ENCODE measurements at places on chromosomes 7 and 10.

GRCh38 chr7:71343892-71344291 lies 211.9 kb downstream of the GALNT17 start:
- no peak for DNase-seq

DNA sequence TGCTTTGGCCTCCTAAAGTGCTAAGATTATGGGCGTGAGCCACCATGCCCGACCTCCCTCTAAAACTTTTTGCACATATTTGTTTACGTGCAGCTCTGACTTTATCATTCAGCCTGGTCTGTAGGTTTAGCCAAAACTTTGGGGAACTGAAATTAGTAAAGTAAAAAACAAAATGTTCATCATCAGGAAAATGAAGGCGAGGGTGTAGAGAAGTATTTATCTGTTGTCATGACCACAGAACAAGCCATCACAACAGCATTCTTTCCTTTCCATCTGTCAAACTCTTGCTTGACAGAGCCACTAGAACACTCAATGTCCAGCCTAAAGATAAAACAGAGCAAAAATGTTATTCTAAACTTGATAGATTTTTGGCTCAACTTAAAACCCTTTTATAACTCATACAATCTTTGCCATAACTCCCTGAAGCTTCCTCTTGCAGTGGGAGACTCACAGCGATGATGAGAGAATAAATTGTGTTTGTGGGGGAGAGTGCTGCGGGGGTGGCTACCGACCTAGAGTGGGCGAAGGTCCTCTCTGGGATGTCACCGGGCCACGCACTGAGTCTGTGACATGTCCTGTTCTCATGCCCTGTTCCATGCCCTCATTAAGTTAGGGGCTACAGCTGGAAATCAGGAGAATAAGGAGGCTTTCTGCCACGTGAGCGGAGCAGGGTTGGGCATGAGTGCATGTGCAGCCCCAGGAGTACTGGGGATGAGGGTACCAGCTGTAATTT lies 58.6 kb upstream of the MKRN1 start:
- DNase-seq, result no peak

DNA sequence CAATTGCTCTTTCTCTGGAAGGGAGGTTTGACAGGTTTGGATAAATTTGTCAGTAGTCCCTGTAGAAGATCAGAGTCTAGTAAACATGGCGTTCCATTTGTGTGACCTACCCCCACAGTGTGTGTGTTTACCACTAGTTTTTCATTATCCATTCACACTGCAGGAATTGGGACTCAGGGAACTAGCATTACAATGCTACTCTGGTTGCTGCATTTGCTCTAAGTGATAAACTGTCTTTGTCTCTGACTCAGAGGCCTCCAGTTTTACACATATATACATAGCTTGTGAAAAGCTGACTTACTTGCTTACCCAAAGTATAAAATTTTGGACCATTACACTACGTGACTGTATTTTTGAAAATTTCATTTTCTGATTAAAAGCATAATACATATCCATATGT lies 1604.0 kb downstream of the REEP3 start:
- no peak for DNase-seq

- no peak for DNase-seq
These were observed 30.8 kb upstream of the EIF4H start for GRCh38 chr7:74143383-74143782.

GRCh38 chr10:100344241-100344788 lies 2.7 kb upstream of the SCD start:
- no peak for DNase-seq

DNA sequence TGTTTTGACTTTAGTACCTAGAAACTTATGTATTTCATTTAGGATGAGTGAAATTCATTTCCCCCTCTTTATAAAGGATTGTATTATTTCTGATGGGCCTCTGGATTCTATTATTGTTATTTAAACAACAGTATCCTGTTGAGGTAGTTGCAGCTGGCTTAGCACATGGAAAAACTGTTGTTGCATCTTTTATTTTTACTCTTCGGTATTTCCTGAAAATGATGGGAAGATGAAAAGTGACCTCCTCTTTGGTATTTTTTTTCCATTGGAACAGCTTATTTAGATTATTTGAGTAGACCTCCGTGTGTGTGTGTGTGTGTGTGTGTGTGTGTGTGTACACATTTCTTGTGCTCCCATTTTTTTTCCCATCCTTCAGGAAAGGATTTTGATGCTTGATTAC lies 129.8 kb downstream of the PRKG1 start:
- no peak for DNase-seq

GRCh38 chr7:99949645-99950228 lies 20.3 kb upstream of the GJC3 start:
- peak; percentile 44 for DNase-seq

GRCh38 chr7:44375236-44375699 lies 49.9 kb upstream of the CAMK2B start:
- DNase-seq, result no peak

- peak; percentile 92 for DNase-seq
These were observed at the start of gene HOXA11 for GRCh38 chr7:27185013-27185853. TSS of gene HOXA11 (minus strand) at chr7:27185232. CDS start at chr7:27185144, 88 bp downstream.

- DNase-seq, result peak; percentile 85
These were observed 7.1 kb upstream of the BTBD16 start for GRCh38 chr10:122263971-122264370.

DNA sequence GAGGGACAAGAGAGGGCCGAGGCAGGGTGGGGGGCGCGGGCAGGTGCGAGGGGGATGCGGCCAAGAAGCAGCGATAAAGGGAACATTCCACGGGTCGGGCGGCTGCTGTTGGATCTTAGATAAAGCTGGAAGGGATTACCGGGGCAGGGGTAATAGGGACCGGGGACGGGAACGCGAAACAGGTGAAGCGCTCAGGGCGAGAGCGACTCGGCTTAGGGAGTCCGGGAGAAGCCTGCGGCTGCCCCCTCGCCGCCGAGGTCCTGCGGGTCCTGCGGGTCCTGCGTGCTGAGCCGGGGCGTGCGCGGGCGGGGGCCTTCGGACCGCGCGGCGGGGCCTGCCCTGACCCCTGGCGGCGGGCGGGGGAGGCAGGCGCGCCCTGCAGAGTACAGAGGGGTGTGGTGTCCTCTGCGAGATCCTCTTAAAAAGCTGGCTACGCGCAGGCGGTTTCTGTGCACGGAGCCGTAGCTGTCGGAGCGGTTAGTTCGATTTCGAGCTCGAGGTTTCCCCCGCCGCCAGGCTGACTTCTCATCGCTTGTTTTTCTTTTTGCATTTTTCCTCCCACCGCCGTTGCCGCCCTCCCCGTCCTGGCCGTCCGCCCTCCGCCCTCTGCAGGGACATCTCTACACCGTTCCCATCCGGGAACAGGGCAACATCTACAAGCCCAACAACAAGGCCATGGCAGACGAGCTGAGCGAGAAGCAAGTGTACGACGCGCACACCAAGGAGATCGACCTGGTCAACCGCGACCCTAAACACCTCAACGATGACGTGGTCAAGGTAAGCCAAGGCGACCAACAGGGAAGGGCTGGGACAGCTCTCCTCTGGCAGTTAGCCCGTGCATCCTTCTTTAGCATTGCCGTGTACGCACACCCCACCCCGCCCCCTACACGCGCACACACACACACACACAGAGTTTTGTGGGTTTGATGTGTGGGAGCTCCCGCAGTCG lies 1.4 kb downstream of the CAV1 start:
- DNase-seq, result peak; percentile 96

DNA sequence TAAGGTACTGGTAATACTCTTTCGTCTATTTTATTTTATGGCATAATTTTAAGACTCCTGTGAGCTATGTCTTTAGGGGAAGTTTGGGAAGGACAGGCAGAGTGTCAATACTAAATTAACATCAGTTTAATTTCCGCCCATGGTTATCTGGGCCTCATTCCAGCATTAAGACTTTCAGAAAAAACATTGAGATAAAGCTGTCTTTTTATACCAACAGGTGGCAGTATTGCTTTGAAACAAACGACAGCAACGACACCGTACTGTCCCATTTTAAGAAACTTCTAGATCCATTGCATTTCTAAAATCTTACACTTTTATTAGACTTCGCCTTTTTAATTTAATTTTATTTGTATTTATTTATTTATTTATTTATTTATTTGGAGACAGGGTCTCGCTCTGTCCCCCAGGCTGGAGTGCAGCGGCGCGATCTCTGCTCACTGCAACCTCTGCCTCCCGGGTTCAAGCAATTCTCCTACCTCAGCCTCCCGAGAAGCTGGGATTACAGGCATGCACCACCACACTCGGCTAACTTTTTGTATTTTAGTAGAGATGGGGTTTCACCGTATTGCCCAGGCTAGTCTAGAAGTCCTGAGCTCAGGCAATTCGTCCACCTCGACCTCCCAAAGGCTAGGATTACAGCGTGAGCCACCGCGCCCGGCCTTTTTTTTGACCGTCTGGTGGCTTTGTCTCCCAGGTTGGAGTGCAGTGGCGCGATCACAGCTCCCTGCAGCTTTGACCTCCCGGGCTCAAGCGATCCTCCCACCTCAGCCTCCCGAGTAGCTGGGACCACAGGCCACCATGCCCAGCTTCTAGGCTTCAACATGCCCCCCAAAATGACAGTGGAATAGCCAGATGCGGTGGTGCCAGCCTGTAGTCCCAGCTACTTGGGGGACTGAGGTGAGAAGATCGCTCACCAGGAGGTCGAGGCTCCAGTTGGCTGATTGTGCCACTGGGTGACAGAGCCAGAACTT lies 78.7 kb upstream of the C1GALT1 start:
- DNase-seq, result peak; percentile 78

GRCh38 chr7:76129366-76129765 lies 72.3 kb upstream of the SRRM3 start:
- peak; percentile 55 for DNase-seq

DNA sequence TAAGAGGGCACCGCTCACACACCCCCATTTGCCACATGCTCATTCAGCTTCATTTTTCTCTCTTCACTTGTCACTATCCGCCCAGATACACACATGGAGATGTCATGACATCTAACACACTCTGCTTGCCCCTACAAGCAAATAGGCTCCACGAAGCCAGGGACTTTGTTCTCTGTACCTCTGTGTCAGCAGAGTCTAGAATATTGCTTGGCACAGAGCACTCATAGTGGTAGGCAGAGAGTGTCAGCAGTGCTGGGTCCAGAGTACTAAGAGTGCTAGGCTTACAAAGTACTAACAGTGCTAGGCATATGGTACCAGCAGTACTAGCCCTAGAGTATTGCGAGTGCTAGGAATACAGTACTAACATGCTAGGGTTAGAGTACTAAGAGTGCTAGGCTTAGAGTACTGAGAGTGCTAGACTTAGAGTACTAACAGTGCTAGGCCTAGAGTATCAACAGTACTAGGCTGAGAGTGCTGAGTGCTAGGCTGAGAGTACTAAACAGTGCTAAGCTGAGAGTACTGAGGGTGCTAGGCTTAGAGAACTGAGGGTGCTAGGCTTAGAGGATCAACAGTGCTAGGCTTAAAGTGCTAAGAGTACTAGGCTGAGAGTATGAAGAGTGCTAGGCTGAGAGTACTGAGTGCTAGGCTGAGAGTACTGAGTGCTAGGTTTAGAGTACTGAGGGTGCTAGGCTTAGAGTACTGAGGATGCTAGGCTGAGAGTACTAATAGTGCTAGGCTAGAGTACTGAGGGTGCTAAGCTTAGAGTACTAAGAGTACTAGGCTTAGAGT lies 166.1 kb downstream of the PRKAG2 start:
- no peak for DNase-seq

DNA sequence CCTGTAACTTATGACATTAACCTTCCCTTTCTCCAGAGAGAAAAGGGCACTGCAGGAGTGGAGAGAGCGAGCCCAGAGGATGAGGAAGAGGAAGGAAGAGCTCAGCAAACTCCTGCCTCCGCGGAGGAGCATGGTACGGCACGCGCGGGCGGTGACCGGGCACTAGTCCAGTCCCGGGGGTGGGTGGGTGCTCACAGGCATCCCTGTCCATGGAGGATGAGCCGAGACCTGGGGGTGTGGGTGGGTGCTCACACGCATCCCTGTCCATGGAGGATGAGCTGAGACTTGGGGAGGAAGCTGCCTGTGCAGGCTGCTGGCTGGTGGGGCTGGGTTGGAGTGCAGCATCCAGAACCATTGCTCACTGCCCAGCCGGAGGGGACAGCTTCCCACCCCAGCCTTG lies 23.8 kb downstream of the LRRC27 start:
- no peak for DNase-seq

DNA sequence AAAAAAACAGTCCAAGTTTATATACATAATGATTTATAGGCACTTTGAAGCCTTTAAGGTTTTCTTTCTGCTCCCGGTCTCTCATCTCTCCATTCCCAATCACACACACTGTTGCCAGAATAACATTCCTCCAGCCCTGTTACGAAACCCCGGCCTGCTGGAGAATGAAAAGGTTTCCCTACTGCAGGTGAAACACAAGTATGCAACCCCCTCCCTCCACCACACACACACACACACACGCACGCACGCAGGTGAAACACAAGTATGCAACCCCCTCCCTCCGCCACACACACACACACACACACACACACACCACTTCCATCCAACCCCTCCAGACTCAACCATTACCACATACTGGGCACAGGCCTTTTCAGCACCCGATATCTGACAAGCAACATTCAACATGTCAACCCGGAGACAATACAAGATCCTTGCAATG lies 87.5 kb downstream of the PARD3 start:
- DNase-seq, result no peak

DNA sequence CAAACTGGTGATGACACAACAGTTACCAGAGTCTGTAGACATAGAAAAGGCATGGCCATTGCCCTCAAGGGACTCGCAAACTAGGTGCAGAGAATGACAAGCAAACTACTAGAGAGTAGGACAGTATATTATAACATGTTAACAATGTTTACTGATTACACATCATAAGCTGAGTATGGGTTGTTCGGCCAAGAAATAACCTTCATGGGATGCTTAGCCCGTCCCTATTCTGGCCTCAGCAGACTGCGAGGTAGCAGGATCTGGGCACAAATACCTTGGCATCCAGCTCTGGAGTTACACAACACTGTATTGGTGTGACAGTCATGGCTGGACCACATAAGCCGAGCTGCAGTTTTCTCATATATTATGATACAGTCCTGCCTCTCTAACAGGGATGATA lies 51.4 kb downstream of the ABCB4 start:
- no peak for DNase-seq

DNA sequence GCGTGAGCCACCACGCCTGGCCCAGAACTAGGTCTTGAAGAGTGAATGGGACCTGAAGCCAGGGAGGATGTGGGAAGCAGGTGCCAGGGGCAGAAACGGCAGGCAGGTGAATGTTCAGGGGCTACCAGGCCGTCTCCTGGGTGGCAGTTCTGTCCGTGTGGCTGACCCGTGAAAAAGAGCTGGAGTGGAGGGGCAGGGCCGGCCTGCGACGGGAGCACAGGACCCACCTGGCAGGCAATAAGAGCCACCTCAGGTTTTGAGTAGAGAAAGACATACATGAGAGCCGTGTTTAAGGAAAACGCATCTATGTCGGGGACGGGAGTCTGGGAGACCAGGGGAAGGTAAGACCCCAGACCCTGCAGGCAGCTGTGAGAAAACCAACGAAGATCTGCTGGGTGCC lies 70.7 kb upstream of the ATP6V0A4 start:
- DNase-seq, result no peak

- peak; percentile 84 for DNase-seq
These were observed 734 bp downstream of the ABCB4 start for GRCh38 chr7:87474533-87475358.

- no peak for DNase-seq
These were observed 26.4 kb downstream of the CHST15 start for GRCh38 chr10:124066781-124067714.

- peak; percentile 81 for DNase-seq
These were observed 16.2 kb upstream of the DLD start for GRCh38 chr7:107874605-107875446.
